NCI-H2227 treated with DMSO at 0.1 percent for 48 hours (cell line): ENCODE measurements at places on chromosomes 3 and 15.

DNA sequence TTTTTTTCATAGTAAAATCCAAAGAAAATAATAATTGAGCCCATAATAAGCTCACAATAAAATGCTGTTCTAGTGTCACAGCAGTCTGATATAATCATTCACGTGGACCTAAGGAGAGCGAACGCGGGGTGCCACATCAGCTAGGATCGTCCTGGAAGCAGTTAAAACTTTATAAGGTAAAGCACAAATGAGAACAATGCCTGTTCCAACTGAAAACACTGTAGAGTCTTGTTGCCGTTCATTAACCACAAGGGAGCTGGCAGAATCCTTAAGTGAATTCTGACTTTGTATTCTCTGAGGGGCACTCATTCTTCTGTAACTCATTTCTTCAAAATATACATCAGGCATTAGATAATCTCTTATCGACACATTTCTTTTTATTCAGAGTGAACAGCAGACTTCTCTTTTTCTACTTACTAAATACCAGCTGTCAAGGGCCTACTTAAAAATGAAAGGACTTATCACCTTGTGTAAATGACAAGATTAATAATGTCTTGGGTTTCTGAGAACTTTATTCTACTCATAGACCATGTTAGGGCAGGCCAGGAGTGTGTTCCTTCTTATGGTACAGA lies 524.6 kb downstream of the MECOM start:
- no peak for DNase-seq

GRCh38 chr3:71308836-71309235 lies 274.7 kb downstream of the FOXP1 start:
- no peak for DNase-seq

DNA sequence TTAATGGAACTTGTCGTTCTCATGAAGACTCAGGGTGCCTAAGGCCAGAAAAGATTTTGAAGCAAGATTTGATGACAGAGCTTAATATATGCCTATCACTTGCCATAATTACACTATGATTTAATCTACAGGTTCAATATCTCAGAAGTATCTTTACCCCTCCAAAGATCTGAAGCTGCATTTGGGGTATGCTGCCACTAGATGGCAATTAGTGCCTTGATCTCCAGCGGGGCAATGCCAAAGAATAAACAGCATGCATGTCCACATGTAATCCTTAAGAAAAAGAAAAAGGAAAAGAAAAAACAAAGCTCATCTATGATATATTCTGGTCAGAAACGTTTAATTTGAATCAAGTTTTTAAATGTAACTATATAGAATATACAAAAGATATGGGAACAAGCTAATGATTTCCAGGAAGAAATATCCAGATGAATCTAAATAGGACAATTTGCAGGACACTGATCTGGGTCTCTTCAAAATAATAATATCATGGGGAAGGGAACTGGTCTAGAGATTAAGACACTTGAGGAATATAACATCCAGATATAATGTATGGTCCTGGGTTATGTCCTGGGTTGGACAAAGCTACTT lies 55.0 kb upstream of the SOX14 start:
- DNase-seq = no peak

- no peak for DNase-seq
These were observed 107.3 kb upstream of the PRR20G start for GRCh38 chr3:127394984-127395662.

DNA sequence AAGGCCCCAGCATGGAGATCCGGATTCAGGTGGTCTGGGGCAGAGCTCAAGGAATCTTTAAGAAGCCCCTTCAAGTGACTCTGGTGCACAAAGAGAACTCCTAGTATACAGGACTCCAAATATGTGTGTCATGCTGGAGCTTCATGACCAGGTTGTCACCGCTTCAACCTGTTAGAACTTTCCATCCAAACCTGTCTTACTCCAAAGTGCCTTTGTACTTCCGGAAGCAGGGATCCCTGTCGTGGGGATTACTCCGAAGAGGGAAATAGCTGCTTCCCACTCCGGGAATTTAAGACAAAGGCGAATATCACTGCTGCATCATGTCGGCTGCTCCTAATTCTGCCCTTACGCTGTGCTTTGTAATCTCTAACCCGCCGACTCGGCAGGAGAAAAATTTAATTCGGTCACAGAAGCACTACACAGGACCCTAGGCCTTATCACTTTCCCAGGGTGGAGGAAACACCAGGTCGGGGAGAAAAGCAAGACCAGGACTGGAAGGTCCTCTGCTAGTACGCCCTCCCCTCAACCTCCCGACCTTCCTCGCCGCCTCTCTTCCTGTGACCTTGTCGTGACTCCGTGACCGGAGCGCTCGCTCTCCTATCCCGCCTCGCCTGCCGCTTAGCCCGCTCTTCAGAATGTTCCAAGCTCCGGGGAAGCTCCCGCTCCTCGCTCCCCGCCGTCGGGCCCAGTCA lies 730 bp downstream of the HIGD1A start:
- peak; percentile 31 for DNase-seq

DNA sequence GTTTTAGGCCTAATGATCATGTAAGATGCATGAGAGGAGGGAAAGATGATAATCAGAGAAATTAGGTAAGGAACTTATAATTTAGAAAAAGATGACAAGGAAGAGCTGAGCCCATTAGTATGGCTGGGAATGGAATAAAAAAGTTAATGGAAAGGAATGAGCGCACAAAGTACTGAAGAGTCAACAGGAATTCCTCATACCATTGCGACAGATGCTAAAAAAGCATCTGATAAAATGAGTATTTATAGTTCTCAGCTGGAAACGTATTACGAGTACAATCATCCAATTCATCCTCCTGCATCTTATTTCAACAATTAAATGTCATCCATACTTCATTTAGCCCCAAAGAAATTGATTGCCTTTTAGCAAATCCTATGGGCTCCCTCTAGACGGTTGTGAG lies 58.9 kb downstream of the TMCC1 start:
- DNase-seq = no peak

DNA sequence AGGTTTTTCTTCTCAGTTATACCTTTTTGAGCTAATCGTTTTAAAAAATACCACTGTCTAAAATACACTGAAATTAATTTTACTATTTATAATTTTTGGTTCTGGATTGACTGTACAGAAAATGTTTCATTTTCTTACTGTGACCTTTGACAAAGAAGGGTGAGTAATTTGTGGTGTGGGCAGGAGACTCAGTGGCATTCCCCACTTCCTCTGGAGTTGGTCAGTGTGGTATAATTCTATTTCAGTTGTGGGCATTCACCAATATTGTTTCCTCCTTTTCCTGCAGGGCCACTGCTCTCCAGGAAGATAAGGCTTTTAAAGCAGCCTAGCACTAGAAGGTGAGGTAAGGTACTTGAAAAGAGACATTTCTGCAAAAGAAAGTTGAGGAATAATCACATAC lies 6.5 kb downstream of the DAG1 start:
- DNase-seq = no peak

GRCh38 chr15:55197362-55197705 lies 593 bp upstream of the RSL24D1 start:
- DNase-seq = no peak
